Natural killer cell treated with Interleukin-12 subunit alpha and Interleukin-12 subunit beta and Interleukin-15 and Interleukin-18, amount 100 ng/mL, for 72 hours (primary cell): ENCODE measurements at places on chromosomes 12 and 14.

GRCh38 chr14:35506927-35507326, 27.0 kb upstream of the INSM2 start:
- DNase-seq: no peak

GRCh38 chr12:53696285-53696654, 20.4 kb upstream of the ATP5MC2 start:
- no peak for DNase-seq

DNA sequence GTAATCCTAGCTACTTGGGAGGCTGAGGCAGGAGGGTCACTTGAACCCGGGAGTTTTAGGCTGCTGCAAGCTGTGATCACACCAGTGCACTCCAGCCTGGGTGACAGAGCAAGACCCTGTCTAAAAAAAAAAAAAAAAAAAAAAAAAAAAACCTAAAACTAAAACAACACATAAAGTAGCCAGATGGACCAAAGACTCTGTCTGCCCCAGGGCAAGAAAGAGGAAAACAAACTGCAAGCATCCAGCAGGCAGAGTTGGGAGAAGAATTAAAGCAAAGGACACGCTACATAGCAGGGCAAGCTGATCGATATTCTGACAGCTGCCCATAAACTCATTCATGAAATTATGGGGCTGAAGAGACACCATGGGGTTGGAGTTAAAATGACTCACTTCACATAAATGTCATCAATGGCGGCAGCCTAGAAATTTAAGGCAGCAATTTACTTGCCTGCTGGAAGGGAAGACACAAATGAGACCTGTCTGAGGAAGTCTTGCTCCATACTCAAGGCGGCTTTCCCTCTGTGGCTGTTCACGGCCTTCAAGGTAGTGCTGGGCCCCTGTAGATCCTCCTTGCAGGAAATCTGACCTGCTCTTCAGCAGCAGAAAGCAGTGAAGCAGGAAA, 259.1 kb upstream of the FKBP4 start:
- DNase-seq: no peak

- no peak for DNase-seq
These were observed 403.3 kb upstream of the ATP2B1 start for GRCh38 chr12:90111791-90112580.

DNA sequence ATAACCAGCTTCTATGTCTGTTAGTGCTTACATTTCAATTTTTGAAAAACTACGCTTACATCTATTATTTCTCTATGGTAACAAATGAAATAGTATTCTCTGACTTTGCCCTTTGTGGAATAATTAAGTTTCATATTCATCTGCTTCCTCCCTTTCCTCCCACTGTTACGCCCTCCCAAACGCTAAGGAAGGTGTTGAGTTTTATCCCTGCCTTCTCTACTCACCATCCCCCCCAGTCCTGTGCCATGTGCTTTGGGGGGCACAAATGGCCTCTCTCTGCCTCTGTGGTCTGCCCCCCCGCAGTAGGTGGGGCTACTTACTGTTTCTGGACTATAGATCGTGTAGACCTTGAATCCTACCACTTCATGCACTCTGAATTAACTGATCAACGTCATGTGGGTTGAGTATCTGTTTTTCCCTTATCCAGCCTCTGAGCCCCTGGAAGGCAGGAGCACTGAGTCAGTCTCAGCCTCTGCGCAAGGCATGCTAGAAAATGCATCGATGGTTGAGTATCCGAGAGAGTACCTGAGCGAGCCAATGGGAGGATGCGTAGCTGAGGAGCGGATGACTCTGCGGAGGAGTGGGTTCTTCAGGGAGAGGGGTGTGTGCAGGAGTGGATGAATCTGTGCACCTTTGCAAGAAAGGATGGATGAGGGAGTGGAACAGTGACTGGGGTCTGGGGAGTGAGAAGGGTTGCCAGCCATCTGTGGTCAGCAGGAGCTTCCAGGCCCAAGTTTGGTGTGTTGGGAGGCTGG, 114.5 kb upstream of the RTL1 start:
- no peak for DNase-seq

DNA sequence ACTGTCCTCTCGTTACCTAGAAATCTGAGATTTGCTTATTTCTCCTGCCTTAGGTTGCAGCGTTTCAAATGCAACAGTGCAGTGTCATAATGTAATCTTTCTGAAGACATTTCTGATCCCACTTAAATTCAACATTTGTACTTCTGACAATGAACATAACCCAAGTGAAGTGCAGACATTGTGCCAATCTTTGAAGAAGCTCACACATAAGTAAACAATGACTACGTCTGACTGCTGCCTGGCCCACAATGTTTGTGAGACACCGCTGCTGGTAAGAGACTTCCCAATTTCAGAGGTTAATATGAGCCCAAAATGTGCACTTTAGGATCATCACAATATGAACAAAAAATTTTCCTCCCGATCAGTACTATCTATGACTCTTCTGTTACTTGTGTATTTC, 84.6 kb upstream of the BCL2L14 start:
- no peak for DNase-seq

GRCh38 chr14:90616313-90616712, 199.9 kb downstream of the TTC7B start:
- DNase-seq: no peak

GRCh38 chr14:102898776-102899515, 23.5 kb upstream of the AMN start:
- DNase-seq: no peak

GRCh38 chr14:54567224-54567638, 303 bp downstream of the SAMD4A start:
- no peak for DNase-seq
